ENCODE measurements at places on chromosomes 2 and 18.

GRCh38 chr2:86021396-86022378 lies 84.0 kb downstream of the POLR1A start:
- DNase-seq: peak; percentile 22

GRCh38 chr2:25402477-25402876 lies 60.8 kb upstream of the DNMT3A start:
- DNase-seq: no peak

- DNase-seq: no peak
Measured at GRCh38 chr2:101638817-101639605, 58.5 kb upstream of the MAP4K4 start.

GRCh38 chr2:43305012-43305411 lies 78.6 kb upstream of the ZFP36L2 start:
- no peak for DNase-seq

GRCh38 chr2:156340804-156341451 lies 8.4 kb upstream of the NR4A2 start:
- no peak for DNase-seq

DNA sequence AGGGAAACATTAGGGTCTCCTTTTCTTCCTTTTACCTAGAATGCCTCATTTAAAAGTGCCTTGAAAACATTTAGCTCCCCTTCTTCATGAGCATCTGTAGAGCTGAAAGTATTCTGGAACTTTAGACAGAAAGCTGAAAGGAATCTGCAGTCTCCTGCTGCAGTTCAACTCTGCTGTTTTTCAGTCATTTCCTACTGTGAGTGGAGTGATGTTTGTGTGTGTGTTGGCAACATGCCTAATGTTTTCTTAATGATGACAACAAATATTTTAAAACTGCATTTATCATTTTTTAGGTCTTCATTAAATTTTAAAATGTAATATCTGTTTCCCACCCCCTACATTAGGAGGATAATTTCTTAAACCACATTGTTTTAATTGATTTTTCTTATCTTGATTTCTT lies 66.6 kb downstream of the TWSG1 start:
- DNase-seq: no peak

DNA sequence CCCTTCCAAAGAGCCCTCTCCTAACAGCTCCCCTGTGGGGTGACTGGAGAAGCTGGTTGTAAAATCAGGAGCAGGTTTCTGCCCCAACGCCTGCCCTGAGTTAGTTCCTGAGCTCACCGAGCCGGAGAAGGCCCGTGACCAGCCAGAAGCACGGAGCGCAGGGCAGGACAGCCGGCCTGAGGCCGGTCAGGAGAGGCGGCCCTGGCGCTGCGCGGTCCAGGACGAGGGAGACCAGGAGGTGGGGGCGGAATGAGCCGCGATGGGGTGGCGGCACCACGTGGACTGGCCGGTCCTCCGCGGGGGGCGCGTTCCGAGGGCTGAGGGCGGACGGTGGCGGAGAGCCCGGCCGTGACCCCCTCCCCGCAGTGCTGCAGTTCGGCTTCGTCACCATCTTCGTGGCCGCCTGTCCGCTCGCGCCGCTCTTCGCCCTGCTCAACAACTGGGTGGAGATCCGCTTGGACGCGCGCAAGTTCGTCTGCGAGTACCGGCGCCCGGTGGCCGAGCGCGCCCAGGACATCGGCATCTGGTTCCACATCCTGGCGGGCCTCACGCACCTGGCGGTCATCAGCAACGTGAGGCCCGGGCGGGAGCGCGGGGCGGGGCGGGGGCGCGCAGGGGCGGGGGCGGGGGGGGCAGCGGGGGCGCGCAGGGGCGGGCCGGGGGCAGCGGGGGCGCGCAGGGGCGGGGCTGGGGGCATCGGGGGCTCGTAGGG lies 29.0 kb downstream of the ANO7 start:
- peak; percentile 45 for DNase-seq

All from hypothalamus (tissue), 51 donors.